NCI-H1105 treated with DMSO at 0.1 percent for 48 hours (cell line): ENCODE measurements at places on chromosomes 16 and 17.

DNA sequence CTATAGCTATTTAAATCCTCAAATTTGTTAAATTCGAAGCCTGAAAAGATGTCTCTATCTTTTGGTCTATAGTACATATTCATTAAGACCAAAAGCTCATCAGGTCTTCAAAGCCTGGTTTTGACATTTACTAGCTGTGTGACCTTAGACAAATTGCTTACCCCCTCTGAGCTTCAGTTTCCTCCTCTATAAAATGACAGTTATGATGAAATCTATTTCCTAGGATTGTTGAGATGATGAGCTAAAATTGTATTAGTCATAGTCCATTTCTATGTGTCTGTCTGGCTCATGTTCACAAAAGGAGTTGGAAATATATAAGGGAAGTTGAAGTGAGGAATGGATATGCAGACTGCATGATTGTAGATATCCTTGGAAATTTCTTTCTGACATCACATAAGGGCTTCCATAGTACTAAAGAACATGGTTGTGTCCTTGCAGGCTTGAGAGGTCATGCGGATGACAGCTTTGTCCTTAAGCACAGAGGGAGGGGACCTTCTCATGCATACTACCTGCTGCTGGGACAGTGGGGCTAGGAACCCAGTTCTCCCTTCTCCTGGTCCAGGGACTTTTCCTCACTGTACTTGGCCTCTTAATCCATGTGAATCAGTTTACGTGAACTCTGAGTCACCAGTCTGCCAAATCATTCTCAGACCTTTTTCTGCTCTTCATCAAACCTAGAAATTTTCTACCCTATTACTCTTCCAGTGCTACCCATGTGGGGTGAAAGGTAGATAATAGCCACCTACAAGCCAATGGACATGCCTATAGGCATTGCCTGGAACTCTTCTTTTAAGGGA is 487.5 kb upstream of the SALL1 start:
- no peak for DNase-seq

DNA sequence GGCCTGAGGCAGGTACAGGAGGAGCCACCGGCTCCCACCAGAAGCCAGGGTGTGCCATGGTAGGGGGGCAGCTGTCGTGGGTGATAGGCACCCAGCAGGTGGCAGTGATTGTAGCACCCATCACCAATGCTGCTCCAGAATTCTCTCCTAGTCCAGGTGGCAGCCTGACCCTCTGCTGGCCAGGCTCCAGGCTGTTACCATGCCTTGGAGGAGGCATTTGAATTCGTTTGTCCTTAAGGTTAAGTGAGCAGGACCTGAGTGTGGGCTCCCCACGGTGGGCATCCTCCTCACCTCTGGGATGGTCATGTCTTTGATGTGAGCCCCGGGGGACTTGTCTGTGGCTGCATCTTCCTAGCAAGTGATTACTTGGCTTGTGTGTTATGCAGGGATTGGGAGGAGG is 59.4 kb downstream of the RGS9 start:
- no peak for DNase-seq

DNA sequence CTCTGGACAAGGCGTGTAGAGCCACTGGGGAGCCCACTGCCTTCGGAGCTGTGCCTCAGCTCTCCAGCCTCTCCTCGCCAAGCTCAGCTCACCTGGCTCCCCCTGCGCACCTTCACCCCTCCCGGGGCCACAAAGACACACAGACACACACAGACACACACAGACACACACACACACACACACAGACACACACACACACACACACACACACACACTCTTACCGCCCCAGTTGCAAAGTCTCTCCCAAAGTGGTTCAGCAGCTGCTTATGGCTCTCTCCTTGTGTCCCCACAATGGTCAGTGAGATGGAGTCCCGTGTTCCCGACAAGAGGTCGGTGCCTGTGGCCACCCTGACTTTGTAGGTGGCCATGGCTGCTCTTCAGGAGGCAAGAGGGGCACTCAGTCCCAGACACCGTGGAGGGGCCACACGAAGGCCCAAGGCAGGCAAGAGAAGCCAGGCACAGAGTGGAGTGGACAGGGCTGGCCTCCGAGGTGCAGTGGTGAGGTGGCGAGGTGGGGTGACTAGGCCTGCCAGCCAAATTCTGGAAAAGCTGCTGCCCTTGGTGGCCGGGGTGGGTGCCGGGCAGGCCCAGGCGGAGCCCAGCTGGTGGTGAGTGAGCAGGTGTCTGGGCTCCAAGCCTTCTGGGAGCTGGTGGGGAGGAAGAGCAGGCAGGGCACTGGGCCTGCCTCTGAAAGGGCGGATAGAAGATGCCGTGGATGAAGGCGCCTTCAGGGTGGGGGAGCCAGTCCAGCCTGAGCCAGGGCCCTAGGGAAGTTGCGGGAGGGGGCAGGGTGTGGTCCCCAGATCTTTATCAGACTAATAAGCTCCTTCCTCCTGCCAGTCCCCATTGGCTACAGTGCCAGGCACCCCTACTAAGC is at the start of gene ALOX12B:
Gene ALOX12B (minus strand): TSS at position 642 of the 877 bp plus-strand sequence. CDS start 274 bp downstream, at position 368.
- DNase-seq = peak; percentile 46

DNA sequence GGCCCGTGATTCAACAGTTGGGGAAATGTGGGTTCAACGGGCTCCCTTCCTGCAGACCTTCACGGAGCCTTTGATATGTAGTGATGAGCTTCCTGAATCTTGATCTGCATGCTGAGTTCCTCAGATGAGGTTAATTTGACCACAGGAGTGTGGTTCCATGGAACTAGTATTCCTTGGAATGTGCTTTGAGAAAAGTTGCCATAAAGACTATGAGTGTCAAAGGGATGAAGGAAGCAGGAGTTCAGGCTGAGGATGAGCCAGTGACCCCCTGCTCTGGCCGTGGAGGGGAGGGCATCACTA is 229.2 kb downstream of the MSI2 start:
- DNase-seq = no peak

DNA sequence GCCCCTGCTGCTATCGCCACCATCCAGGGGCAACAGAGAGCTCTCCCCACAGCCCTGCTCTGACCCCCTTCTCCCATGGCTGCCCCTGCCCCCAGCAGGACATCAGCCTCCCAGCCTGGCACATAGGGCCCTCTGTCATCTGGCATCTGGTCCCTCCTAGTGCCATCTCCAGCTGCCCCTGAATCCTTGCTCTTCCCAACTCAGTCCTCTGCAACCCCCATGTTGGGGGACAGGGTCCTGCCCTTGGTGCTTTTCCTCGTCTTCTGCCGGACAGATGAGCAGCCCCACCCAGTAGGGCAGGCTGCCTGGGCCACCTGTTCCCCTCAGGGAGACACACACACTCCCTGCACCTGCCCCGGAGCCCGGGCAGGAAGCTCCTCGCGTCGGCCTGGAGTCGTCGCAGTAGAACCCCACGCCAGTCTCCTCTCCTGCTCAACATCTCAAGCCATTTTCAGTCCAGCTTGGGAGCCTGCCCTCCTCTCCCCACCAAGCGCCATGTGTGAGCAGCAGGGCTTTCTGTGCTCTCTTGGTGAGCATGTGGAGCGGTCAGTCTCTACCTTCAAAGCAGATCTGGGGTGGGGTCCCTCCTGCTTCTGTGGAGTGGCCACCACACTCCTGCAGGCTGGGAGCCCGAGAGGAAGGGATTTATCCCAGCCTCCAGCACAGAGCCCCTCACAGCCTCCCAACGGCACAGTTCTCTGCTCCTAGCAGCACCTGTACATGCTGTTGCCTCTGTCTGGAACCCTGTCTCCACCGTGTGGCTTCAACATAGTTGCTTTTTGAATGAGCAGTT is 28.2 kb downstream of the TNFRSF13B start:
- DNase-seq = no peak

- DNase-seq = no peak
Observed at GRCh38 chr16:47096297-47096696, 47.4 kb downstream of the NETO2 start.
